ENCODE measurements at places on chromosomes 3 and 15.

DNA sequence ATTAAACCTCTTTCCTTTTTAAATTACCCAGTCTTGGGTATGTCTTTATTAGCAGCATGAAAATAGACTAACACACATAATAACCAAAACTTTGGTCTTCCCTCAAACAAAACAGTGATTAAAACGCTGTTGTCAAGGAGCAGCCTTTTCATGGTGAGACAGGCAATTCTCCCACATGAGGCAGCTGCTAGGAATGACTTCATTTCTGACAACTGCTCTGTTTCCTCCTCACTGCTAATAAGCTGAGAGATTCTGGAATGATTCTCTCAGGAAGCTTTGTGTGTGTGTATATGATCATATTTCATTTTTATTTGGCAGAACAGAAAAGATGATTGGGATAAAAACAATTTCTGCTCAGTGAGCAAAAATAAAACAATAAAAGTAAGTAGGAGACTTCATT lies 580.6 kb upstream of the ADAMTS9 start:
- DNase-seq: no peak

DNA sequence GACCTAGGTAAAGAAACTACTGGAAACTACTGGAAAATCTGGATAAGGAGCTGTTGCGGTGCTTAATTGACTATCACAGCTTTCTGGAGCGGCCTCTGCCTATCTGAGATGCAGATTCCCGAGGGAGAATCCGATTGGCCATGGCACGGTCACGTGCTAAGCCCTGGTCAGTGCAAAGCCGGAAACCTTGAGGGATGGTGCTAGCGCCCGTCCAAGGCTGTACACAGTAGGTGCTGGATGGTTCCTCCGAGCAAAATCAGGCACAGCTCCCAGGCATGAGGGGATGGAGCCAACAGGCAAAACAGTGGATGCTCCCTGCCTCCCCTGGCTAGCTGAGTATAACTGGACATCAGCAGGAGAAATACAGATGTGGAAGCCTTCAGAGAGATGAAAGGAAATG lies 238.7 kb upstream of the HES1 start:
- DNase-seq: no peak

- no peak for DNase-seq
These were observed 26.5 kb downstream of the ZBTB20 start for GRCh38 chr3:115120597-115120996.

GRCh38 chr3:110791995-110792686 lies 279.5 kb upstream of the NECTIN3 start:
- DNase-seq: no peak

- DNase-seq: no peak
These were observed 52.0 kb downstream of the FBXO22 start for GRCh38 chr15:75955720-75956119.

- DNase-seq: peak; percentile 34
These were observed 630 bp downstream of the SNRK start for GRCh38 chr3:43286841-43287499.
